ENCODE measurements at places on chromosomes 1 and 21. TPM values are rescaled to one million over a fixed set of nuclear protein-coding genes. Genes with fewer than 3 reads are reported as not detected.
A peak's percentile ranks its signal among the peaks of the same experiment; 100 is the strongest.

The TRMT1L gene
- 8.4 TPM for total RNA-seq

The RNU1-4 gene
- total RNA-seq, result 15,210 TPM

The ITLN2 gene
- total RNA-seq, result not detected

The TAS1R1 gene
- total RNA-seq, result 0.25 TPM

The DCAF8 gene
- 81.9 TPM for total RNA-seq

The ZNF683 gene
- 0.45 TPM for total RNA-seq

The LIN28A gene
- 0.81 TPM for total RNA-seq

DNA sequence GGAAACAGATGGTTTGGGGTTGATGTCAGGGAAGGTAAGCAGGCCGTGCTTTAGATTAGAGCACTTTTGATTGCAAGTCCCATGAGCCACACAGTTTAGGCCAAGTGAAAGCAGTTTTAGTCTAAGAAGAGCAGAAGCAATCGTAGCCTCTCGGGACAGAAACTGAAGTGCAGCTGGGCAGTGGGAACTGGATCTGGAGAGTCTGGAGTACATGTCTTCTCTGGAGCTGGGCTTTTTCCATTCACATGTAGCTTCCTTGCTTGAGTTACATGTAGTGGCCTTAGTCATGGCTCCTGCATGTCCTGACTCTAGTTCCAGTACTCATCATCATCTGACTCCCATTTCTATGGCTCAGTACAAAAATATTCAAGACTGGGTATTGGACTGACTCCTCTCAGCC, 16.7 kb downstream of the CAMTA1 start:
- ATAC-seq, result no peak

GRCh38 chr1:230011333-230012092, 55.5 kb upstream of the GALNT2 start:
- ATAC-seq, result no peak

GRCh38 chr21:45364468-45365185, 40.3 kb upstream of the COL18A1 start:
- peak; percentile 54 for ATAC-seq

GRCh38 chr1:236465231-236465958, 58.4 kb upstream of the LGALS8 start:
- no peak for ATAC-seq

DNA sequence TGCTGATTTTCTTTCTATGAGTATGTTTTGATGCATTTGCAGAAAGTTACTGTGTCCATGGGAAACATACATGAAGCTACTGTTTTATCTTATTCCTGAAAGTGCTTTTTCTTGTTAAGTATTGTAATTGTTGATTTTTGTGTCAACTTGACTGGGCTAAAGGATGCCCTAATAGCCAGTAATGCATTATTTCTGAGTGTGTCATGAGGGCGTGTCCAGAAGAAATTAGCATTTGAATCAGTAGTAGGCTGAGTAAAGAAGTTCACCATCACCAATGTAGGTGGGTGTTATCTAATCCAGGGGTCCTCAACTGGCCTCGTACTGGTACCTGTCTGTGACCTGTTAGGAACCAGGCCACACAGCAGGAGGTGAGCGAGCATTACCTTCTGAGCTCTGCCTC, 760.2 kb downstream of the PLA2G4A start:
- no peak for ATAC-seq

GRCh38 chr1:54095546-54096226, 42.3 kb downstream of the TCEANC2 start:
- ATAC-seq, result peak; percentile 94

DNA sequence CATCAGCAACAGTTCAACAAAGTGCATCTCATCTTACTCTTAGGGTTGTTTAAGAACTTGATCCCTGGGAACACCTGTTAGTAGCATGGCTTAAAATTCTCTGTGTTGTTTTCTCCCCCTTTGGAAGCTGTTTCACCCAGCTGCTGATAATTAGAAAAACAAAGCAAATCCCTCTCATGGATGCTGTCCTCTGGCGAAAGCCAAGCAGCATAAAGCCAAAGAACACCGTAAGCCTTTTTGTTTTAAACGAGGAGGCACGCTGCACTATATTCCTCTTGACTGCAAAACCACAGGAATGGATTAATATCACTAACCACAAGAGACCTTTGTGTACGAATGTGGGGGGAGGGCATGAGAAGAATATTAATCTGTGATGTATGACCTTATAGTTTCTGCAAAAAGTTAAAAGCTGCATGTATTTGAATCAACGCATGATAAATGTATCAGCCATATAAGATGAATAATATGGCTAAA, 923.2 kb downstream of the LTN1 start:
- no peak for ATAC-seq

DNA sequence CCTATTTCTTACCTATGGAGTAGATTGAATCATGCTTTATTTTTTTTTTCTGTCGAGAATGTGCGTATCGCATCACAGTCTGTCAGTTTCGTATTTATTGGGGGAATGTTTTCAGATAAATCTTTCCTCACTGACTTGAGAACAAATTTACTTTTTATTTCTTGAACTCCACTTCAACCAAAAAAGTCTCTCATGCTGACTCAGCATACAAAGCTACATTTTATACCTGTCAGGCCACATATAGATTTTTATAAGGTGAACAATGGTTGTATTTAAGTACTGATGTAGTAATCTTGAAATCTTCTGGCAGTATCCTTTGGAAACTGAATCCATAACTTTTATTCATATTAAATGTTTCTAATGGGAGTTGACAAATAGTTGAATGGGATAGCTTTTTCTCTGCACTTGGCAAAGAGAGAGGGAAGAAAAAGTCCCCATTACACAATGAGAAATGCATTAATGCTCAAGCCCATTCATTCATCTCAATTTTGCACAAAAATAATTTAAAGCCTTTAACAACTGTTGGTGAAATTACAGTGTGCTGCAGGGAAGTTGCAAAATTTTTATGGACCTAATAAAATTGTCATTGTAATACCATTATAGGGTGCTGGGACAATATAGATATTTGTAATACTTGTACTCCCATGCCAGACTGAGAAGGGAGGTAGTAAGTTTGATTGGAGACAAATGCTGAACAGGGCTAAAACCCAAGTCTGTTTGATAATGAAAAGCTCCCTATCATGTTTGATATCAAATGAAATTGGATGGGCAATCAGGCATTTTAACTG, 367.6 kb downstream of the HLX start:
- ATAC-seq, result no peak

DNA sequence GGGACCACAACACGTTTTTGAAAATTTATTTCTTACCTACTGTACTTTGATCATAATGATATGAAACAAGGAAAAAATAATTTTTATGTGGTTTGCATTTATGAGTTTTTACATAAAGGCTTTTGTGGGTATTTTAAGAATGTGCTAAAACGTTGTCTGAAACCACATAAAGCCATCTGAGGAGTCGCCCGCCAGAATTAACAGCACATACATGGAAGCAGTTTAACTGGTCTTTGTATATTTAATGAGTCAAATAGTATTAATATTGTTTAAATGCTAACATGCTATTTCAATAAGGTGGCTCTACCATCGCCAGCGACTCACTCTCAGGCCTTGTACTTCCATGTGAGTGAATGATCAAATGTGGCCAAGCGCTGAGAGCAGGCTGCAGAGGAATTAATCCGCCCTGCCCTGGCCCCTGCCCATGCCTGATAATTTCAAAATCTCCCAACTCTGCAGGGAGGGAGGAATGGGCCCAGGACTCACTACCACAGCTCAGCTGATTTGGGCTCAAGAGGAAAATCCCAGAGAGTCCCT, 49.6 kb downstream of the SLC66A1 start:
- ATAC-seq, result no peak

DNA sequence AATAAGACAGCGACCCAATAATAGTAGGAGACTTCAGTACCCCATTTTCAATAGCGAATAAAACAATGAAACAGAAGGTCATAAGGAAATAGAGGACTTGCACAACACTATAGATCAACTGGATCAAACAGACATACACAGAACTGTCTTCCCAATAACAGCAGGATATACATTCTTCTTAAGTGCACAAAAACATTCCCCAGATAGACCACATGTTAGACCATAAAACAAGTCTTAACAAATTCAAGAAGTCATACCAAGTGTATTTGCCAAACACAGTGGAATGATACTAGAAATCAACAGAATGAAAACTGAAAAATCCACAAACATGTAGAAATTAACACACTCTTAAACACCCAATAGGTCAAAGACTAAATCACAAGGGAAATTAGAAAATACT, 78.0 kb downstream of the LBR start:
- no peak for ATAC-seq

GRCh38 chr1:56147034-56147433, 432.3 kb downstream of the PLPP3 start:
- no peak for ATAC-seq

DNA sequence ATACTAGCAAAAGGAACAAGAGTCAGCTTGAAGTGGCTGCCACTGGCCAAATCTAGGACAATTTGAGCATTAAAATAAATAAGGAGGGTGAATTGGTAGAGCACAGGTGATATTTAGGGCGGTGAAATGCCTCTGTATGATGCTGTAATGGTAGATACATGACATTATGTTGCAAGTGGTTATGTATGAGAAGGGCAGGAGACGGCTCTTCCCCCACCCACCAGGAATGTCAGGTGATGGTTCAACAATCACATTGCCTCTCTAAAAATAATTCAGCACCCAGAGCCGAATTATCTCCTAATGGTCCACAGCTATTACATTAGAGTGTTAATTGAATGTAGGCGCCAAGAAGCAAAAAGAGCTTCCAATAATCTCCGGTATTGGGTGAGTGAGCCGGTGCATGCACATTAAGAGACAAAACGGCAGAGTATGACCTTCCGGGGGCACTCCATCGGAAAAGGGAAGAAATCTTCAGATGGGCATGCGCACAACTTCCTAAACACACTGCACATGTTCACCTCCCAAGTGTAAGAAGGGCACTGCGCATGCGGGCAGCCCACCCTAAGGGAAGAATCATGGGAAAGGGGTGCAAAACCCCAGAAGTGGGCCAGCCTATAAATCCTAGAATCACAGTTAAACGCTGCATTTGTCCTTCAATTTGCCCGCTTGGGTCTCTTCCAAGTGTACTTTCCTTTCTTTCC, 6.8 kb upstream of the IFNAR1 start:
- no peak for ATAC-seq

DNA sequence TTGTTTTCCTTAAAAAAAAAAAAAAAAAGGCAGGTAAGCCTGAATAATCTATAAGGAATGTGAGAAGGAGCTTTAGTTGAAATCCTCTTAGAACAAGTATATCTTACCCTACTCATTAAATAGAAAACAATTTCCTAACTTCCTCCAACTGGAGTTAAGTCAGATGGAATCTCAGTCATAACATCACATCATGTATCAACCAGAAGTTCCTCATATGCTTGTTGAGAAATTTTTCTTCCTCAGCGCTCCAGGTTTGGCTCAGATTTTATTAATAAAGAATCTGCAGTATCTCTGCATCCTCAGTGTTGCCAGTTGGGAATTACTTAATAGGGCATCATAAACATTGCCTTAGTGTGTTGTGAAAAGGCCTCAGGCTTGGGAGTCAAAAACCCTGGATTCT, 37.6 kb downstream of the DUSP10 start:
- no peak for ATAC-seq

- ATAC-seq, result no peak
These were observed 97.5 kb downstream of the DENND1B start for GRCh38 chr1:197677752-197678295.

GRCh38 chr1:7467476-7468175, 303.5 kb upstream of the VAMP3 start:
- ATAC-seq, result no peak
